Non-pigmented ciliary epithelial cell (primary cell): ENCODE measurements at places on chromosomes 13 and 19.

DNA sequence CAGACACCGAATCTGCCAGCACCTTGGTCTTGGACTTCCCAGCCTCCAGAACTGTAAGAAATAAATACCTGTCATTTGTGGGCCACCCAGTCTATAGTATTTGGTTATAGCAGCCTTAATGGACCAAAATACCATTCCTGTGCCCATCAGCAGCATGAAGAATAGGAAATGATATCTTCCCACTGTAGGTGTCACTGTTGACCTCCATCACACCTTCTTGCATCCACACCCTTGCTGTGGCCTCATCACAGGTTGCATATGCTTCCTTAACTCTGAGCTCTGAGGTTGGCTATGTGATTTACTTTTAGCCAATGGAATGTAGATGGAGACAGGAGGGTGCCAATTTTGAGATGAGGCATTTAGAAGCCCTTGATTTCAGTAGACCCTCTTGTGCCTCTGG is 242.0 kb upstream of the TSHZ3 start:
- DNase-seq = no peak

DNA sequence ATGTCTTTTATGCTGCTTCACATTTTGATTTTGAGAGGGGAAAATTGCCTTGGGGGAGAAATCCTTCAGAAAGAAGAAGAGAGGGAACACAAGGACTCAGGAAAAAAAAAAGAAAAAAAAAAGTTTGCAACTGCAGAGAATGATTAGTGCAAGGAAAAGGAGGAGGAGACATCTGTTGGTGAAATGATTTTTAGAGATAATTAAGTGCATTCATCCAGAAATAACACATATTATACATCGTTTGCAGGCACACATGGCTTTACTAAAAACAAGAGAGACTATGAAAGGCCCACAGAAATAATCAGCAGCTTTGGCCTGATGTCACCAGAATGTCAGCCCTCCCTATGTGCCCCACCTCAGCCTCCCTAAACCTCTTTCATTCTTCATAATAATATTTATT is 1058.2 kb downstream of the PCDH9 start:
- DNase-seq = no peak

DNA sequence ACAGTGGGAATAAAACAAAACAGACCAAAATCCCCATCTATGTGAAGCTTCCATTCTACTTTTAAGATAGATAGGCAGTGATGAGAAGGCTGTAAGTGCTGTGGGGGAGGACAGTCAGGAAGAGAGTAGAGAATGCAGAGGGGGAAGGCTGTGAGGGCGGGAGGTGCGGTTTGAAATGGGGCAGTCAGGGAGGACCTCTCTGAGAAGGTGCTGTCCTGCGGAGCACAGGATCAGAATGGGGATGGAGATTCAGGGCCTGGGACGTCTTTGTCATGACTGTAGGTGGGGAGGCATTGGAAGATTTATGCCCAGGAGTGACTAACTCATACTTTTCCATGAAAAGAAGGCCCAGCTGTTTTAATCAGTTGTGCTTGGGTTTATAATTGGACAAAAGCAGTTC is 3.9 kb upstream of the GPR183 start:
- DNase-seq = no peak

GRCh38 chr19:45103508-45104319 is 10.7 kb downstream of the PPP1R37 start:
- DNase-seq = no peak

DNA sequence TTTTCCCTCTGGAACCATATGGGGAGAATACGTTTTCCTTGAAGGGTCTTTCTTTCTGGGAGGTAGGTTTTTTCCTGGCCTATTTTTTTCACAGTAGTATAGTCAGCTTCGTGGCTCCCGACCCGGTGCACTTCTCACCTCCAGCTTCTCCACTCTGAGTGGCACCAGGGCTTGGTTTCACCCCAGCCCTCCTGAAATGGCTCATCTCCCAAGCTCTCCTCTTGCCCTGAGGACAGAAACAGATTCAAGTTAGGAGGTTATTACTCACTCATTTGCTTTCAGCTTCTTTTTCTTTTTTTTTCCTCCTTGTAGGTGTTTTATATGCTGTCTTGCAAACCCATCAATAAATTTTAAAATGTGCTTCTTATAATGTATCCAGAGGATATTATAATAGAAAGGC is 199.3 kb downstream of the RFC3 start:
- DNase-seq = no peak

- no peak for DNase-seq
Observed at GRCh38 chr13:51608857-51609406, 24.7 kb downstream of the WDFY2 start.

DNA sequence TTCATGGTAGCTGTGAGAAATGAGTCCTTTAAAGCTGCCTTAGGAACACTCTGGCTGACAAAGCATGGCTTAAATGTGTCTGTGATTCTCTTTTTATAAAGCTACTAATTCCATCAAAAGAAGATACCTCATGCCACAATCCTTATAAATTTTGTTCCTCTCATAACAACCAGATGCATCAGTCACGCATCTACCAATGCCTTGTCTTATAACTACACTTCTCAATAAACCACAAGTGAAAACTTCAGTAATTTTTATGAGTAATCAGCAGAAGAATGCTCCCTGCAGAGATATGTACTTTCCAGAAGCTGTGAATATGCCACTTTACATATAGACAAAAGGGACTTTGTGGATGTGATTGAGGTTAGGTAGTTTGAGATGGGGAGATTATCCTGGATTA is 147.8 kb downstream of the SUCLA2 start:
- DNase-seq = peak; percentile 68

DNA sequence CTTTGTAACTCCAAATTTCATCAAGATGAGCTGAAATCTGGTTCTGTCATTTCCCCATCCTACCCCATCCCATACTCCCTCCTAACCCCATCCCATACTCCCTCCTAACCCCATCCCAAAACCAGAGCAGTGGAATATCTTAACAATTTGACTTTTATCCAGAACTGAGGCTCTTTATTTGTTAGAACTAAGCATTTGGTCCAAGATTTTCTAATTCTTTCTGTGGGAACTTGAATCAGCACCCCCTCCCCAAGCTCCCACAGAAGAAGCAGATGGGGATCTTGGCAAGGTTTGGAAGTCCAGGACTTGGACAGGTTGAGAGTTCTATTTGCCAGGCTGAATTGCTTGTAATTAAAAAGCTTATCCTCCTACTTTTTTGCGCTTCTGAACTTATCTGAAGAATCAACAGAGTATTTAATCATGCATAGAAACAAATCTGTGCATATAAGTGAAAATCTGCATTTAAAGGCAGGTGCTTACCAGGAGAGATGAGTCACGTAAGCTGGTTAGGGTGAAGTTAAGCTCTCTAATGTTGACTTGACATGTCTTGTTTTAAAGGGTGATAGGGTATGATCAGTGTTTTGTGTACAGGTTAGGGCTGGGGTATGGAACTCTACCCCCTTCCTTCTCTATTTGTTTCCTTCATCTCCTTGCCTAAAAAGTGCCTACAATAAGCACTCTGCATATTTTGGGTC is 111.1 kb downstream of the COG6 start:
- DNase-seq = no peak

DNA sequence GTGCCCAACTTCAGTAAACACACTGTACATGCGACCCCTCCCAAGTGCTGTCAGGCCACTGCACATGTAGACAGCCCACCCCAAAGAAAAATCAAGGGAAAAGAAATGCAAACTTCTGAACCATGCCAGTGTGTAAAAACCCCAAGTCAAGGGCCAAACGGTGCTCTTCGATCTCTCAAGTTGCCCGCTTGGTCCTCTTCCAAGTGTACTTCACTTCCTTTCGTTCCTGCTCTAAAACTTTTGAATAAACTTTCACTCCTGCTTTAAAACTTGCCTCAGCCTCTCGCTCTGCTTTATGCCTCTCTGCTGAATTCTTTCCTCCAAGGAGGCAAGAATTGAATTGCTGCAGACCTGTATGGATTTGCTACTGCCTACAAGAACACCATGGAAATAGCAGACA is 600.7 kb downstream of the KCTD12 start:
- DNase-seq = no peak

DNA sequence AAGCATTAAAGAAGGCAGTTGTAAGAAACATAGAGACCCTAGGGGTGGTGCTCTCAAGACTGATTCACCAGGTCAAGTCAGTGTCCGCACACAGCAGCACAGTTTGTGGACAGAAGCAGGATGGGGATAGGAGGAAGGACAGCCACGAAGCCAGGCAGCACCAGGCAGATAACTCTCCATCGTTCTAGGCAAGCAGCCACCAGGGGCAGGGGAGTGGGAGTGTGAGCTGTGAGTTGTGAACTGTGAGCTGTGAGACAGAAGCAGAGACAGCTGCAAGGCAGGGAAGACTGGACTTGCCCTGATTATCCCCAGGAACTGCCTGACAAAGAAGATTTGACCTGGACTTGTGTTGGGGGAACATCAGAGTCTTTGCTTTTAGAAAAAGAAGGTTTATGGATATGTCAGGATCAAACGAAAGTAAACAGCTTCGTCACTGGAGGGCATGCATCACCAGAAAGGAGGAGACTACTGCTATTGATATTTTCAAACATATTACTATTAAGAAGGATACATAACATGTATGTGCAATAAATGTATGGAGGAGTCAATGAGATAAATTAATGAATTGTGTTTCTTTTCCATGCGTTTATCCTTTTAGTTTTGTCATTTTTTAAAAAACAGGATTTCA is 286.1 kb downstream of the IRS2 start:
- DNase-seq = no peak

GRCh38 chr19:12676384-12676792 is 5.3 kb downstream of the DHPS start:
- no peak for DNase-seq

GRCh38 chr13:27824121-27824520 is 31.8 kb downstream of the GSX1 start:
- DNase-seq = no peak

DNA sequence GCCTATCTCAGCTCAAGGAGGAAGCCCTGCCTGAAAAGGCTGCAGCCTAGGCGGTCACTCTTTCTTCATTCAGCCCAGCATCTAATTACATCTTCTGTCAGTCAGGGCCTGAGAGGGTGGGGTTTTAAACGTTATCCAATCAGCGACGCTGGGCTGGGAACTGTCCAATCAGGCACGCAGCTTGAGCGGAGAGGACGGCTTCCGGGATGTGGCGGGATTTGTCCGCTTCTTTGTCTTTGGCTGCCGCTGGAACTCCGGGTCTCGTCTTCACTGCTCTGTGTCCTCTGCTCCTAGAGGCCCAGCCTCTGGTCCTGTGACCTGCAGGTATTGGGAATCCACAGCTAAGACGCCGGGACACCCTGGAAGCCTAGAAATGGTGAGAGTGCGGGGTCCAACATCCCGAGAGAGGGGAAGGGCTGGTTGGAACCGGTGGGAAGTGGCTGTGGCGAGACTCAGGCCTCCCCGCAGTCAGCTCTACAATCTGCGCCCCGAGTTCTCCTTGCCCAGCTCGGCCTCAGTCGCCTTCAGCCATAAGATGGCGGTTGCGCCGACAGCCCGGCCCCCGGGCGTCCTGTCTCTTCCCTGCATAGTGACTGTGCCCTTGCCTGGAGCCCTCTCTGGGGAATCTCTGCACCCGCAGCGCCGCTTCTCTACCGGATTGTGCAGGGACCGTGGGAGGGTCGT is at the start of gene ZNF738:
ZNF738 (plus strand) TSS at position 233 of the 684 bp plus-strand sequence; CDS start at position 374, 141 bp downstream.
- DNase-seq = peak; percentile 91

DNA sequence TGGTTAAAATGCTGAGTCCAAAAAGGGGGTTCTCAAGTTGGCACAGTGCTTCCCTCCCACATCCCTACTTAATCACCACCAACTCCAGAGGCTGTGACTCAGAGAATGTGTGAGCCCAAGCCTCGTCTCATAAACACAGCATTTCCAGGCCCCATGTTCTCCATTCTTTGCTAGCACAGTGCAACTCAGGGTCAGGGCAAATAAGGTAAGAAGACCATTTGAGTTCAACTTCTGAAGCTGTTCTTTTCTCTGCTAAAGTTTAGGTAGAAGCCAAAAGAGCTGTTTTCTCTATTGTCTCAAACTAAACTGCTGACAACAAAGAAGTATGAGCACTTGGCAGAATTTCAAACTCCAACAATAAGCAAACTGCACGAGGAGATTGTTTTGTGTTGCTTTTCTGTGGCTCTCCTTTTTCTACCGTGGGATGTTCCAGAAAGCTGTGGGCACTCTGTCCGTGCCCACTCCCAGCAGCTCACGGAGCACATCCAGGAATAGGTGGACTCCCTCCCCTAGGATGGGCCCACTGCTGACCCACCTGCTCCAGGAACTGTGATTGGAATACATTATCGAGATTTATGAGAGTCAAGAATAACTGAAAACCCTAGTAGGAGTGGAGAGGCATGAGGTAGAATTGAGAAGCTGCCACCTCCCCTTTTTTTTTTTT is 494.3 kb downstream of the COG6 start:
- DNase-seq = peak; percentile 63

DNA sequence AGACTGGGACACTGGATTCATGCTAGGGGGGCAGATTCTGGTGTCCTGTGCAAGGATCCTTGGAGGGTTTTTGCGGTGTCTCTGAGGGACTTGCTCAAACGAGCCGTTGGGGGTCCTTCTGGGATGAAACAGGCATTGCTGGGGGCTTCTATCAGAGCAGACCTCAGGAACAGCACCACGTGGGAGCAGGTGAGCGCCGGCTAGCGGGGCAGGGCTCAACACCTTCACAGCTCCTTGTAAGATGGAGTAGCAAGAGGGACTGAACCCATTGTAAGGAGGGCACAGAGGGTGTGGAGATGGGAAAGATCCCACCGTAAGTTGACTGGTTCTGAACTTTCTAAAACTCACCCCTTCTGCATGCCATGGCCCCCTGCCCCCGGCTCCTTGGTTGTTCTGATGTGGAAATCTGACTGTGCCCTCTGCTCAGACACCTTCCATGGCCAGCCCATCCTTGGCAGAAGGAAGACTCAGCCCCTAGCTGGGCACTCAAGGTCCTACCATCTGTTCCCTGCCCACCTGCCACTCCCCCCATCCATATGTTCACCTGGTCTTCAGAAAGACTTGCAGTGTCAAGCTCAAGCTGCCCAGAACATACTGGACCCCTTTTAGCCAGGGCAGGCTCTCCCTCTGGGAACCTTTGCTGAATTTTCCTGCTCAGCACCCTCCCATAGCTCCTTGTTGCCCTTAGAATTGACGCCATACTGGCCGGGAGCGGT is 1.2 kb downstream of the SLC27A1 start:
- DNase-seq = no peak

- DNase-seq = no peak
Observed at GRCh38 chr13:110374431-110375370, 67.6 kb downstream of the COL4A2 start.

DNA sequence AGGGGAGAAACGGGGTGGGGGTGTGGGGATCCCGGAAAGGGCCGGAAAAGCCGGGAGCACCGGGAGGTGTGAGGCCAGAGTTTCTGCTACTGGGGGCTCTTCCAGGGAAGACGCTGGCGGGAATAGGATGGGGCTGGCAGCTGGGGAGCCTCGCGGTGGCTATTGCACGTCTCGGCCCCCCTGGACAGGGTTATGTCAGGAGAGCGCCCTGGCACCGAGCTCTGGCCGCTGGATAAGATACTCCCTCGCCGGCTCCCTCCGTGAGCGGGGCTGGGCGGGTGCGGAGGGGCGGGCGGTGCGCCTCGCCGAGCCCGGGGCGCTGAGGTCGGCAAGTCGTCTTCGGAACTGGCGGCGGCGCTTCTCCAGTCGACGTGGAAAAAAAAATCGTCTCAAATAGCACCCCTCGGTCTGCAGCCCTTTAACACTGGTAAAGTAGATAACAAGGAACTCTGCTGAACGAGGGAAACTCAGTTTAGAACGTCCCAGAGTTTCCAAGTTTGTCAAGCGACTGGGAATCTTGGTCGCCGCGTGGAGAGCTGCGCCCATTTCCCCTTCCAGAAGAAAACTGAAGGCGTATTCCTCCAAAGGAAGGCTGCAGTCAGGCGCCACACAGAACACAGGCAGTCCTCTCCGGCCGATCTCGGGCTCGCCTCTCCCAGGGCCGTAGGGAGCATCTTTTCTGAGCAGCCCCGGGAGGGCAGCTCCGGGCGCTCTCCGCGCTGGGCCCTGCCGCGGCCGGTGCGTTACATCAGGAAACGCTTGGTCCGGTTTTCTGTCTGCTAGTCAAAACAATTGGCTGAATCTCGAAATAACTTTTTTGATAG is 115.1 kb downstream of the KCNRG start:
- DNase-seq = peak; percentile 14
